Myocyte (in vitro differentiated cells): ENCODE measurements at places on chromosomes 3 and 15.

GRCh38 chr3:114242947-114243346, 5.6 kb upstream of the ZNF80 start:
- no peak for DNase-seq

- DNase-seq, result peak; percentile 35
Observed at GRCh38 chr15:90762109-90762508, 45.0 kb downstream of the BLM start.

GRCh38 chr3:5498981-5499380, 311.5 kb downstream of the EDEM1 start:
- DNase-seq, result no peak

DNA sequence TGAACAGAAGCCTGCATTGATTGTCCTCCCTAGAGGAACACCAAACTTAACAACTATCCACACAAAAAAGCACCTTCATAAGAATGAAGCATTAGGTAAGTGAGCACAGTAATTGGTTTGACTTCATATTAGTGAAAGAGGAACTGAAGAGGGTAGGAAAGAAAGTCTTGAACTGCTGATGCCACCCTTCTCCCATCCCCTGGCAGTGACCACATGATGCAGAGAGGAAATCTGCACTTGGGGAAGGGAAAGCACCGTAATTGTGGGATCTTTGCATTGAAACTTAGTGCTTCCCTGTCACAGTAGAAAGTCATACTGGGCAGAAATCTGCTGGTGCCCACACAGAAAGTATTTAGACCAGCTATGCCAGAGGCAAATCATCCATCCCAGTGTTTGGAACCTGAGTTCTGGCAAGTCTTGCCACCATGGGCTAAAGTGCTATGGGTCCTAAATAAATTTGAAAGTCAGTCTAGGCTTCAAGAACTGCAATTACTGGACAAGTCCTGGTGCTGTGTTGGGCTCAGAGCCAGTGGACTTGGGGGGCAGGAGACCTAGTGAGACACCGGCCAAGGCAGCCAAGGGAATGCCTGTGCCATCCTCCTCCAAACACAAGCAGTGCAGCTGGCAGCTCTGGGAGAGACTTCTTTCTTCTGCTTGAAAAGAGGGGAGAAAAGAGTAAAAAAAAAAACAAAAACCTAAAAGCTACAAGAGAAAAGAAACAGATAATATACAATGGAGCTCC, 63.6 kb downstream of the SLC15A2 start:
- DNase-seq, result no peak

- DNase-seq, result no peak
Observed at GRCh38 chr3:110243081-110243480, 828.5 kb upstream of the NECTIN3 start.

DNA sequence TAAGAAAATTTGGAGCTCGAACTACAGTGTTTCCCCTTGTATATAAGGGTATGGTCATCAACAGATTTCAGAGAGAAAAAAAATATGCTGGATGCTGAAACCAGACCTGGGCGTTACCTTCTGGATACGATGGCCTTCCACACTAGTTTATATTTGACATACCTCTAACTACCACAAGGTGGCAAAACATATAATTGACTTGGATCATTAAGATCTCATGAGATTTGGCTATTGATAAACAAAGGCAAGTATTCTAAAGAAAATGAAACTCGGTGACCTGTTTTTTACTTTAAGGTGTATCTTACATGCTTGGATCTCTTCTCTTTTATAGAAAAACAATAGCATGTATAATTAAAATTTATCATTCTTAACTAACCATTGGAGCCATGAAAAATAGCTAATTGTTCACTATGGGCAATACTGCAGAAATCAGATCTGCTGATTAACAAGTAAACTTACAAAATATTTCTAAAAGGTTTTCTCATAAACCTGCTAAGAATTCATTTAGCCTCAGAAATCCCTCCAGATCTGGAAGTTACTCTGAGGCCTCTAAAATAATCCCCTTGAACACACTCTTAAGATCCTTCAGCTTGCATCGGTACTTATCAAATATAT, 300.6 kb upstream of the KCNH8 start:
- no peak for DNase-seq

DNA sequence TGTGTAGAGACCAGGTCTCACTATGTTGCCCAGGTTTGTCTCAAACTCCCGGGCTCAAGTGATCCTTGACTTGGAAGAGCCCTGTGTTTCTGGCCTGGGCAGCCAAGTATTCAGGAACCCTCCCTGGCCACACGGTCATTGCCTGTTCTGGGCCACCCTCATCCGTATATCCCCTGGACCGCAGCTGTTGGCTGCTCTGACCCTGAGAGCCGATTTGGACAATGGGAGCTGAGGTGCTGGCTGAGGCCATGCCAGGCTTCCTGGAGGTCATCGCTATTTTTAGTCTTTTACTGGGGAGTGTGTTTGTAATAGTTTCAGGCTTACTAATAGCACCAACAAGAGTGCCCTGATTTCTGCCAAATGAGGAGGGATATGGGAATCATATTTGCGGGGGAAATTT, 60.7 kb downstream of the ADAMTS7 start:
- peak; percentile 89 for DNase-seq

GRCh38 chr15:47673232-47673761, 44.0 kb upstream of the SEMA6D start:
- no peak for DNase-seq

GRCh38 chr15:80107774-80108173, 45.0 kb upstream of the FAH start:
- DNase-seq, result no peak

DNA sequence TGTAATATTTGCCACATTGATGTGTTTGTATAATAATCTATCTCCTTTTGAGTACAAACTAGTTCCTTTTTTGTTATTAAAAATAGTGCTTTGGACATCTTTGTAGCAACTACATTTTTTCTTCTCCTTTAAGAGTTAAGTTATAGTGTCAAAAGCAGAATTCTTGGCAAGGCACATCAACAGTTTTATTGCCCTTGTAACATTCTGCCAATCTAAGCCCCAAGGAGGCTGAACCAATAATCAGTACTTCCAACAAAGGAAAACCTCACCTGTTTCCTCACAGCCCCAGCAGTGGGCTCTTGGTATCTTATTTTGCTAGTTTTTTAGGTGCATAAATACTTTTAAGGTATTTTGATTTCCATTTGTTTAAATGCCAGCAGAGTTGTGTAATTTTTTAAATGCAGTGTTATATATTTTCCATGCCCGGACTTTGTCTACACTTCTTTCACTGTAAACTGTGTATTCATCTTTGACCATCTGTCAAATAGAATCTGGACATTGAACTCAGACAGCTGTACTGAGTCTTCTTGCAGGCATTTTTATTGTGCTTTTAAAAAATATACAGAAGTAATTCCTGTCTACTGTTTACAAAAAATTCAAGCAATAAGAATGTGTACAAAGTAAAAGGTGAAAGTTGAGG, 101.0 kb downstream of the MYLK start:
- no peak for DNase-seq

DNA sequence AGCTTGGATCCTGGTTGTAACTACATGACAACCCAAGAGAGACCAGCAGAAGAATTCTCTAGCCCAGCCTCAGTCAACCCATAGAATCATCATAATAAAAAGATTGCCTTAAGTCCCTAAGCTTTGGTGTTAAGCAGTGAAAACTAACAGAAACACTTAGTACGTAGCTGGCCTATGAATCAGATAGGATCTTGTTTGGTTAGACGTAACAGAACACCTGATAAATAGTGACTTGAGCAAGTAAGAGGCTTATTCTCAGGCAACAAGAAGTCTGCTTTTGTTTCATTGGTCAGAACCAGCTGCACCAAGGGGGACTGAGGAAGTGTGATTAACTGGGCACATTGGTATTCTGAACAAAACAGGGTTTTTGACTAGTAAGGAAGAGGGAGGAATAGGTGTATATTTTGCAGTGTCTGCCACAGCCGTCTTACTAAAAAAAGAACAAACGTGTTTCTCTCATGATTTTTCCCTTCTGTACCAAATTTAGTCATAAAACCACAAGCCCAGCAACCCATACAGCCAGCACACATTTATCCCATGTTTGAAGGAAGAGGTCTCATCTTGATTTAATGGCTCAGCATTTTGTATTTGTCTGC, 53.3 kb upstream of the GLCE start:
- no peak for DNase-seq

GRCh38 chr3:163879172-163879571, 1199.1 kb downstream of the SI start:
- no peak for DNase-seq

DNA sequence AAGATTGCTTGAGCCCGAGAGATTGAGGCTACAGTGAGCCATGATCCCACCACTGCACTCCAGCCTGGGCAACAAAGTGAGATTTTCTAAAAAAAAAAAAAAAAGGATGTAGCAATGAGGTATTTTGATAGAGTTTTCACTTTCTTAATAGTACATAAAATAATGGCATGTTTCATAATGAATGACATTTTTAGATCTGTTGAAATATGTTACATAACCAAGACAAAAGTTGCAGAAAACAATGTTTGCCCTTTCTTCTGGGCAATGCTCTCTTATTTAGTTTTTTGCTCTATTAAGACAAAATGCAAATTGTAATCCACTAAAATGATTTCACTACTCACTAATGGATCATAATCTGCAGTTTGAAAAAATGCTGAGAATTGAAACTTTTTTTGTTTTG, 4.4 kb upstream of the MAPK6 start:
- no peak for DNase-seq

GRCh38 chr3:5151586-5151985, 29.5 kb downstream of the ARL8B start:
- no peak for DNase-seq

DNA sequence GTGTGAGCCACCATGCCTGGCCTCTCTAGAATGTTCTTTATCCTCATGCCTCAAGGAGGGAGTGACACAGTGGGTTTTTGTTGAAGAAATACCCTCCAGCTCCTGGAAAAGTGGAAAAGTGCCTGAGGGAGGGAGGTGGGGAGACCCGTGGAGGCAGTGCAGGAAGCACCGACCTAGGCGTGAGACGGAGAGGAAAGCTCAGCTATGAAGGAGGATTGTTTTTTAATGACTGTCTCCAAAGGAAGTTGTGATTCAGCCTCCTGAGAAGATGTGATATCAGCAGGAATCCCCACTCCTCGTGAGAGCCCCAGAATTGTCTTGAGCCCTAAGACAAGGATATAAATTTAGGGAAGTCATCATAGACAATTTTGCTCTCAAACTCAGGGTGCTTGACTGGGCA, 21.7 kb downstream of the RPLP1 start:
- DNase-seq, result no peak

GRCh38 chr3:145094355-145094941, 1066.5 kb downstream of the PLOD2 start:
- peak; percentile 66 for DNase-seq

DNA sequence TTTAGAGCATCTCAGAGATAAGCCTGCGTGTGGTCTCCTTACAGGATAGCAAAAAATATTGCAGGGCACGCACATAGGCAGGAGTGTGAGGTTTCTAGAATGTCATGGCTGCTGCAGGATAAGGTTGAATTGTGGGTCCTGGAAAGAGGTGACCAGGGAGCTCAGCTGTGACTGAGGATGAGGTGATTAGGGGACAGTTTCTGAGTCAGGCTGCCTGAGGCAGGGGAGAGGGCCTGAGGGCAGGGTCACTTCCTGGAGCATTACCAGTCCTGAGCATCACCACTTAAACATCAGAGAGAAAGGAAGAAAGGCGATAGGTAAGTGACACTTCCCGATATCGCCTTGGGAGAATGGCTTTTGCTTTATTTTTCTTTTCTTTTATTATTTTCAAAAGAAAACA, 813.8 kb downstream of the TUSC7 start:
- DNase-seq, result no peak

DNA sequence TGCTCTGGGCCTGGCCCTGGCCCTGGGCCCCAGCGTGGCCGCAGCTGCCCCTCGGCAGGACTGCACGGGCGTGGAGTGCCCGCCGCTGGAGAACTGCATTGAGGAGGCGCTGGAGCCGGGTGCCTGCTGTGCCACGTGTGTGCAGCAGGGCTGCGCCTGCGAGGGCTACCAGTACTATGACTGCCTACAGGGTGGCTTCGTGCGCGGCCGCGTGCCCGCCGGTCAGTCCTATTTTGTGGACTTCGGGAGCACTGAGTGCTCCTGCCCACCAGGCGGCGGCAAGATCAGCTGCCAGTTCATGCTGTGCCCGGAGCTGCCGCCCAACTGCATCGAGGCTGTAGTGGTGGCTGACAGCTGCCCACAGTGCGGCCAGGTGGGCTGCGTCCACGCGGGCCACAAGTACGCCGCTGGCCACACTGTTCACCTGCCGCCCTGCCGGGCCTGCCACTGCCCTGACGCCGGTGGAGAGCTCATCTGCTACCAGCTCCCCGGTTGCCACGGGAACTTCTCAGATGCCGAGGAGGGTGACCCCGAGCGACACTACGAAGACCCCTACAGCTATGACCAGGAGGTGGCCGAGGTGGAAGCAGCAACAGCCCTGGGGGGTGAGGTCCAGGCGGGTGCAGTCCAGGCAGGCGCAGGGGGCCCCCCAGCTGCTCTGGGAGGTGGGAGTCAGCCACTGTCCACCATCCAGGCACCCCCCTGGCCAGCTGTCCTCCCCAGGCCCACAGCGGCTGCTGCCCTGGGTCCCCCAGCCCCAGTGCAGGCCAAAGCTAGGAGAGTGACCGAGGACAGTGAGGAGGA, 21.7 kb downstream of the FBLN2 start:
- no peak for DNase-seq

DNA sequence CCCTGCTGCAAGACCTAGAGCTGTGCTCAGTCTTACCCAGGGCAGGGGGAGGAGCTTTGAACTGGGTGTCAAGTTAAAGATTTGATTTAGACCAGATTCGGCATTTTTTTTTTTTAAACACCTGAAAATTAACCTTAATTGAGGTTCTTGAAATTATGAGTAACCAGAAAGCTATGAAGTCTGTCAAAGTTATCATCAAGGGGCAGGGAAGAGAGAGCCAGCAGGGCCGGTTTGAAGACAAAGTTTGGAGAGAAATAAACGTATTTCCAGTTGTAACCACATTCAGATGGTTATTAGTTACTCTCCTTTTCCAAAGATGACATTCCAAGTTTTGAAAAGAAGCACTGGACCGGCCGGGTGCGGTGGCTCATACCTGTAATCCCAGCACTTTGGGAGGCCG, 12.0 kb downstream of the TMEM266 start:
- DNase-seq, result no peak

DNA sequence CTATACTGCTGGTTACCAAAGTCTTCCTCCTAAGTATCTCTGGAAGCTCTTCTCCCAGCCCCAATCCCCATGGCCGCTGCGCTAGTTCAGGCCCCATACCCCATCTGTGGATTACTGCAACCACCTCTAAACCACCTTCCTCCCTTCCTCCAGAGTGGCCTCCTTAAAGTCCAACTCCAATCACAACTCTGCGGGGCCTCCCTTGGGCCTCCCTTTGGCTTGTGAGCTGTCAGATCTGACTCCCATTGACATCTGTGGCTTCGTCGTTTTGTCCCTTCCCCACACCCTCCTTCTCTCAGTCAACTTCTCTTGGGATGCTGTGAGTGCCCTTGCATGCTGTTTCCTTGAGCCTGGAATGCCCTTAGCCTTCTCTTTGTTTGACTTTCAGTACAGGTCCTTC, 9.3 kb upstream of the HRH1 start:
- DNase-seq, result no peak

GRCh38 chr3:115500795-115501194, 122.5 kb upstream of the GAP43 start:
- DNase-seq, result no peak

DNA sequence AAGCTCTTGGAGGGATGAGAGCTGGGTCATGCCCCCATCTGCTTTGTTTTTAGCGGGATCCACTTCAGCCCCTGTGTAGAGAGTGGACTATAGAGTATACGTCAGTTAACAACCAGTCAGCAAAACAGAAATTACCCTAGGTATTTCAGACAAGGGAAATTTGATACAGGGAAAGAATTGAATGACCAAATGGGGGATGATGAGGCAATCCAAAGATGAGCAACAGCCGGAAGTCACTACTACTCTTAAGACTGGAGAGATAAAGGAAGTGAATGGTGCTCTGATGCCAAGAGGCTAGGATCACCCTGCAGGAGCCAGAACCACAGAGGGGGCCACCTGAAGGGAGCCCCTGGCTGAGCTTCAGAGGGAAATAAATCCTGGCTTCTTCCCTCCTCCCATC, 1.7 kb upstream of the GPR62 start:
- DNase-seq, result peak; percentile 57
